ENCODE measurements at places on chromosomes 6 and 20. TPM values are rescaled to one million over a fixed set of nuclear protein-coding genes. Genes with fewer than 3 reads are reported as not detected.

DNA sequence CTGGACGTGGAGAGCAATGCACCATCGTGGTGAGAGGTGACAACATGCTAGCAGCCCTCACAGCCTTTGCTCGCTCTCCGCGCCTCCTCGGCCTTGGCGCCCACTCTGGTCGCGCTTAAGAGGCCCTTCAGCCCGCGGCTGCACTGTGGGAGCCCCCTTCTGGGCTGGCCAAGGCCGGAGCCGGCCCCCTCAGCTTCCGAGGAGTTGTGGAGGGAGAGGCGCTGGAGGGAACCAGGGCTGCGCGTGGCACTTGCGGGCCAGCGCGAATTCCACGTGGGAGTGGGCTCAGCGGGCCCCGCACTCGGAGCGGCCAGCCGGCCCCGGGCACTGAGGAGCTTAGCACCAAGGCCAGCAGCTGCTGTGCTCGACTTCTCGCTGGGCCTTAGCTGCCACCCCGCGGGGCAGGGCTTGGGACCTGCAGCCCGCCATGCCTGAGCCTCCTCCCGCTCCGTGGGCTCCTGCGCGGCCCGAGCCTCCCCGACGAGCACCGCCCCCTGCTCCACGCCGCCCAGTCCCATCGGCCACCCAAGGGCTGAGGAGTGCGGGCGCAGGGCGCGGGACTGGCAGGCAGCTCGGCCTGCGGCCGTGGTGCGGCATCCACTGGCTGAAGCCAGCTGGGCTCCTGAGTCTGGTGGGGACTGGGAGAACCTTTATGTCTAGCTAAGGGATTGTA, 3.8 kb downstream of the GPX6 start:
- no peak overlapping the region for H3K27ac ChIP-seq
- DNase-seq: no peak
- H3K4me3 ChIP-seq: no peak overlapping the region
- H3K27me3 ChIP-seq: no peaks in the 10 kb centered on the region

DNA sequence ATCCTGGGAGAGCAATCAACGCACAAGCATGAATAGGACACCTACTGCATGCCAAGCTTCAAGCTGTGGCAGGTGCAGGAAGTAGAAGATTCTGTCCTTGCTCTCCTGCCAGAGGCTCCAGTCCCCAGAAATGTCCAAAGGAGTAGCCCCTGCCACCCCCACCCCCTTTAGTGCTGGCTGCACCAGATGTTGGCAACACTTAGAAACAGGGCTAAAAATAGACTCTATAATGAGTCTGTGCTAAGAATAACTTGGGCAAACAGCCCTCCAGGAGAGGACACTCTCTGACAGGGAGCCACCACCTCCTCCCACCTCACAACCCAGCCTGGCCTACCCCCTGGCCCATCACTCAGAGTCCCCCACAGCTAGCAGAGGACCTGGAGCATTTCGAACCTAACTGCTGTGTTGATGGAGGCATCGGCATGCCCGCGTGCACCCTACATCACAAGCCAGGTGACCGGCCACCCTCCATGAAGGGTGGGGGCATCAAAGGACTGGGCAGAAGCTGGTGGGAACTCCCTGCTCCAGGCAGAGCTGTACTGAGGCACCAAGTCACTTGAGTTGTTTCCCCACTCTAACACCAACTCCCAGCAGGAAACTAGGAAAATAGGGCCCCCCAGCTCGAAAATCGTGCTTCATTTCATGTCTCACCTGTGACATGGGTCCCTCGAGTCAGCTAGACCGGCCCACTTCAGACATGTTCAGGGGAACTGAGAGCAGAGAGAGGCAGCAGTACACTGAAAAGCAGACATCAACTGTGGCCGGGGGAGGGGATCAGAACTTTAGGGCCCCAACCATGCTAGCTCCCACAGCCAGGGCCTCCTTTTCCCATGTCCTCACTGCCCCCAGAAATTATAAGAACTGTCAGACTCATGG, 18.7 kb downstream of the TFEB start:
- H3K27me3 ChIP-seq: no peaks in the 10 kb centered on the region
- H3K36me3 ChIP-seq: no peaks in the 10 kb centered on the region
- H3K27ac ChIP-seq: no peak overlapping the region
- no peak for DNase-seq
- H3K4me1 ChIP-seq: no peaks in the 10 kb centered on the region
- H3K4me3 ChIP-seq: no peak overlapping the region

GRCh38 chr6:15408758-15409157, 162.9 kb downstream of the JARID2 start:
- H3K4me1 ChIP-seq: peaks cover 11% of the 10 kb centered on the region
- no peak overlapping the region for H3K4me3 ChIP-seq
- H3K27ac ChIP-seq: no peak overlapping the region
- no peak for DNase-seq
- H3K36me3 ChIP-seq: no peaks in the 10 kb centered on the region
- H3K27me3 ChIP-seq: no peaks in the 10 kb centered on the region

DNA sequence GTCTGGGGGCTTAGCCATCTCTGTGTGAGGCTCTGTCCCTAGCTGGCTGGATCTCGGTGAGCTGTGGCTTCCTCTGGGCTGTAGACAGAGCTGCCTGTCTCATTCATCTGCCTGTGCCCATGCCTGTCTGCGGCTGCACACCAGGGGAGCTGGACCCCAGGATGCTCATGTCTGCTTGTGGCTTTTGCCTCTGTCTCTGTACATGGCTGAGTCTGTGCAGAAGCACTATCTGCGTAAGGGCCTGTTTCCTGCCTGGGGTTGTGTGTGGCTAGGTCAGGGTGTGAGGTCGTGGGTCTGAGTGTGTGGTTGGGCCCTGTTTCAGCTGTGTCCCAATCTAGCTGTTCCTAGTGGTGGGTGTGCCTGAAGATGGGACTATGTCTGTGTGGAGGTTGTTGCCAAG, 68.2 kb downstream of the CDH22 start:
- H3K4me1 ChIP-seq: no peaks in the 10 kb centered on the region
- H3K27ac ChIP-seq: no peak overlapping the region
- no peaks in the 10 kb centered on the region for H3K36me3 ChIP-seq
- DNase-seq: no peak

- DNase-seq: peak; percentile 74
- peak overlapping the region; percentile 52 for H3K27ac ChIP-seq
- H3K36me3 ChIP-seq: no peaks in the 10 kb centered on the region
- H3K4me1 ChIP-seq: peaks cover 63% of the 10 kb centered on the region
- H3K4me3 ChIP-seq: no peak overlapping the region
Observed at GRCh38 chr20:49687595-49688567, 25.8 kb downstream of the B4GALT5 start.

- H3K4me1 ChIP-seq: no peaks in the 10 kb centered on the region
- no peak overlapping the region for H3K27ac ChIP-seq
- DNase-seq: no peak
- no peaks in the 10 kb centered on the region for H3K27me3 ChIP-seq
Observed at GRCh38 chr20:43529457-43530153, 22.1 kb downstream of the L3MBTL1 start.

- H3K4me3 ChIP-seq: no peak overlapping the region
- no peaks in the 10 kb centered on the region for H3K36me3 ChIP-seq
- H3K4me1 ChIP-seq: no peaks in the 10 kb centered on the region
- no peaks in the 10 kb centered on the region for H3K27me3 ChIP-seq
Observed at GRCh38 chr6:153602401-153602800, 436.6 kb upstream of the OPRM1 start.

- DNase-seq: no peak
- no peak overlapping the region for H3K27ac ChIP-seq
- H3K27me3 ChIP-seq: no peaks in the 10 kb centered on the region
- peaks cover 4% of the 10 kb centered on the region for H3K4me1 ChIP-seq
- no peak overlapping the region for H3K4me3 ChIP-seq
Observed at GRCh38 chr20:62942456-62942855, 4.5 kb downstream of the GID8 start.

DNA sequence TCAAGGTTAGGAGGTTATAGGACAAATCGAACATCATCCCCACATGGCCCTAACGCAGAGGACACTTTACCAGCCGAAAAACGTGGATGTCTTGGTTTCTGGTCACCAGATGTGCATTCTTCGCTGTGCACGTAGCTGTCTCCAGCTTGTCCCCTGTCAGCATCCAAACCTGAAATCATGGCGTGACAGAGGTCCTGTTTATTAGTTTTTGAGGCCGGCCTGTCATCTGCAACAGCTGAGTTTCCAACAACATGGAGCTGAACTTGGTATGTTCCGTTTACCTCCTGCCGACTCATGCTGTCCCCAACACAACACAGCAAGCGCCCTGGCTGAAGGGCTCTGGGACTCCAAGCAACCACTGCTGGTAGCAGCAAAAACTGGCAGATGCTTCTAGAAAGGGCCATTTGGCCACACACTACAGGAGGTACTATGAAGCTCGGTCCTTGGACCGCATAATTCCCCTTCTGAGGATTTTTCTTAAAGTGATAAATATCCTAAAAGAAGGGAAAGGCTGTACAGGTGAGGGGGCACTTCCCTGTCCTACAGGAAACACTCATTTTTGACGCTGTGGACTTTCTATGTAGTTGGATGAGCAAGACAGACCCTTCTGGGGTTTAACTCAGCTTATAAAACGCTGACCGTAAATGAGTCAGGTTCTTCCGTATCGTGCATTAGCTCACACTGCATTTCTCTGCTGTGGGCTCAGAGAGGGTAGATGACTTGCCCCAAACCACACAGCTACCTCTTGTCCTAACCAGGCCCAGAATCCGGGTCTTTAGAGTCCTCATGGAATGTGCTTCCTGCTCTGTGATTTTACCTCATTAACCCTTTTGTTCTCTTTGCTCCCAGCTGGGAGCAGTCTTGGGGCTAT, 79.7 kb upstream of the NFATC2 start:
- H3K36me3 ChIP-seq: peaks cover 80% of the 10 kb centered on the region
- H3K4me1 ChIP-seq: no peaks in the 10 kb centered on the region
- no peak for DNase-seq
- H3K4me3 ChIP-seq: no peak overlapping the region

GRCh38 chr6:108562503-108562993, 1.8 kb downstream of the FOXO3 start:
- DNase-seq: peak; percentile 87
- peak overlapping the region; percentile 75 for H3K4me3 ChIP-seq
- H3K36me3 ChIP-seq: no peaks in the 10 kb centered on the region
- H3K27me3 ChIP-seq: no peaks in the 10 kb centered on the region
- H3K4me1 ChIP-seq: peaks cover 5% of the 10 kb centered on the region

DNA sequence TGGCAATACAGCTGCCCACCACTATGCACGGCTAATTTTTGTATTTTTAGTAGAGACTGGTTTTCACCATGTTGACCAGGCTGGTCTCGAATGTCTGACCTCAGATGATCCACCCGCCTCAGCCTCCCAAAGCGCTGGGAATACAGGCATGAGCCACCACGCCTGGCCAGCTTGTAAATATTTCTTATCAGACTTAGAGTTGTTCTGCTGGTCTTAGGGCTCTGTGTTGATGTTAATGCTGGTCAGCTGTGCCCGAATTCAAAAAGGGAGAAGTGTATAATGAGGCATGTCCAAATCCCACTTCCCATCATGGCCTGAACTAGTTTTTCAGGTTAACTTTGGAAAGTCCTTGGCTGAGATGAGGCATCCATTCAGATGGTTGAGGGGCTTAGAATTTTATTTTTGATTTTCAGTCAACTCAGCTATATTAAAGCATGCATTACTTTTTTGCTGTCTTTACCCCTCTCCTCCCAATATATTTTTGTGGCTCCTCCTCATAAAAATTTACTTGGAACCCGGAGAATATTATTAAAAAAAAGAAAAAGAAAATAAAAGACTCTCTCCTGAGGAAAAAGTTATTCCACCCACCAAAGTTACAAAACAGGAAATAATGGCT, 47.7 kb downstream of the ADAT2 start:
- H3K27me3 ChIP-seq: no peaks in the 10 kb centered on the region
- no peak for DNase-seq
- no peaks in the 10 kb centered on the region for H3K36me3 ChIP-seq
- no peak overlapping the region for H3K27ac ChIP-seq

- no peaks in the 10 kb centered on the region for H3K27me3 ChIP-seq
- peaks cover 2% of the 10 kb centered on the region for H3K4me1 ChIP-seq
- peak; percentile 19 for DNase-seq
- H3K36me3 ChIP-seq: no peaks in the 10 kb centered on the region
Observed at GRCh38 chr6:14720411-14721102, 525.3 kb upstream of the JARID2 start.

- peaks cover 46% of the 10 kb centered on the region for H3K36me3 ChIP-seq
- H3K4me1 ChIP-seq: no peaks in the 10 kb centered on the region
- no peak for DNase-seq
Observed at GRCh38 chr20:33853507-33853813, 42.3 kb downstream of the CHMP4B start.

DNA sequence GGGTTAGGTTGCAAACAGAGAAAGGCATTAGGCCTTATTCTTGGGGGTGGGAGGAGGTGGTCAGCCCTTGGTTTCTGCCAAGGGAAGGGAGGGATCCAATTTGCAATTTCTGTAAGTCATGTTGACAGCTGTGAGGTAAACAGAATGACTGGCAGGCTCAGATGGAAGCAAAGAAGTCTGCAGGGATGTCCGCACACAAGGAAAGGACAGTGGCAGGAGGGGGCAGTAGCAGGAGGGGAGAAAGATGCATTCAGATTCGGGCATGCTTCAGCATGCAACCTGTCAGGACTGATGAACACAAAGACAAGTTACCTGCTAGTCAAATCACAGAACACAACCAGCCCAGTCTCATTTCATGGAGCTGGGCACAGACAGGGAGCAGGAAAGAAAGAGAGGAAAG, 217.9 kb upstream of the FOXA2 start:
- no peaks in the 10 kb centered on the region for H3K36me3 ChIP-seq
- H3K4me1 ChIP-seq: no peaks in the 10 kb centered on the region
- H3K4me3 ChIP-seq: no peak overlapping the region

GRCh38 chr6:56840467-56841380, 114.2 kb upstream of the BEND6 start:
- H3K27ac ChIP-seq: no peak overlapping the region
- no peaks in the 10 kb centered on the region for H3K36me3 ChIP-seq
- H3K4me1 ChIP-seq: no peaks in the 10 kb centered on the region
- DNase-seq: no peak
- peaks cover 10% of the 10 kb centered on the region for H3K27me3 ChIP-seq

GRCh38 chr20:25288291-25289181, 40.7 kb downstream of the PYGB start:
- no peaks in the 10 kb centered on the region for H3K27me3 ChIP-seq
- no peak overlapping the region for H3K4me3 ChIP-seq
- no peak overlapping the region for H3K27ac ChIP-seq

DNA sequence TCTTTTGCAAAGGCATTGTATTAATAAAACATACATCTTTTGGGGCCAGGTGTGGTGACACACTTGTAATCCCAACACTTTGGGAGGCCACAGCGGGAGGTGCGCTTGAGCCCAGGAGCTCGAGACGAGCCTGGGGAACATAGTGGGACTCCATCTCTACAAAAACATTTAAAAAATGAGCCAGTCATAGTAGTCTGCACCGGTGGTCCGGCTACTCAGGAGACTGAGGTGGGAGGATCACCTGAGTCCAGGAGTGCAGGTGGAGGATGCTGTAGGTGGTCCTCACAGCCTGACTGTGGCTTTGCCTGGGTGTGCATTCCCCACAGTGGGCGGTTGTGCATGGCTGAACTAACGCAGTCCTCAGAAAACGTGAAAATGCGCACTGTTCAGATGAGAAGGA, 162.5 kb downstream of the DLL1 start:
- no peak overlapping the region for H3K27ac ChIP-seq
- no peak overlapping the region for H3K4me3 ChIP-seq
- H3K27me3 ChIP-seq: no peaks in the 10 kb centered on the region

The BPI gene
- not detected for polyA plus RNA-seq

The DEFB129 gene
- not detected for polyA plus RNA-seq

The DHX16 gene
- 50.3 TPM for polyA plus RNA-seq

The YTHDF1 gene
- 20.3 TPM for polyA plus RNA-seq

The TMEM74B gene
- polyA plus RNA-seq: 68.7 TPM

The UBE2J1 gene
- 36.7 TPM for polyA plus RNA-seq

The C6orf163 gene
- polyA plus RNA-seq: 2.4 TPM

The SLC2A10 gene
- polyA plus RNA-seq: 3.7 TPM

The COL20A1 gene
- polyA plus RNA-seq: not detected
